ENCODE measurements at places on chromosomes 5 and 9.

DNA sequence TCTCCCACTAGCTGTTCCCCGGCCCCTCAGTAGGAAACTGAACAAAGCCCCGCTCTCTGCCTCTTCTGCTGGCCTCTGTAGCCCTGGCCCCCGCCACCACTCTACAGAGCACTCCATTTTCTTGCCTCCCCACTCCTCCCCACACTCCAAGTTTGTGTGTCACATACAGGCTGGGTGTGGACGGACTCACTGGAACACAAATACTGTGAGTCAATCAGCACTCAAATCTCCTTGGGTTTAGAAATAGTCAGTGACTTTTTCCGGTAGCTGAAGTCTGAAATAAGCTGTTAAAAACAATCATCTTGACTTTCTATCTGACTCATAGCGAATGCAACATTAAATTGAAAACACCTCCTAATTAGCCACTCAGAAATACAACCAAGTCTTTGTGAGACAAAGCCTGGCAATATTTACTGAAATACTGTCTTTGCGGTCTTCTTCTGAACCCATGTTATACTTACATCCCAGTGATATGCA is 122.5 kb downstream of the LHFPL2 start:
- DNase-seq, result no peak

DNA sequence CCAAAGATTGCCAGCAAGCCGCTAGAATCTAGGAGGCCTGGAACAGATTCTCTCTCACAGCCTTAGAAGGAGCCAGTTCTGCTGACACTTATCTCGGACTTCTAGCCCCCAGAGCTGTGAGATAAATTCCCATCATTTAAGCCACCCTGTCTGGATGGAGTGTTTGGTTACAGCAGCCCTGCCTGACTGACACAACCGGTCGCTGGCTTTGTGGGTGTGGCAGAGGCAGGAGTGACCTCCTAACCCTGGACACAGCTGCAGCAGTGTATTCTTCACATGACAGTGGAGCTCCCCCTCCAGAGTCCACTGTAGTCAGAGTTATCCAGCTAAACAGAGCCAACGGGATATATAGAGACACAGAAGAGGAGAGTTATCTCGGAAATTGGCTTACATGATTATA is 21.2 kb upstream of the IL17B start:
- DNase-seq, result no peak

GRCh38 chr9:114662081-114662989 is 4.7 kb upstream of the TEX53 start:
- DNase-seq, result no peak

DNA sequence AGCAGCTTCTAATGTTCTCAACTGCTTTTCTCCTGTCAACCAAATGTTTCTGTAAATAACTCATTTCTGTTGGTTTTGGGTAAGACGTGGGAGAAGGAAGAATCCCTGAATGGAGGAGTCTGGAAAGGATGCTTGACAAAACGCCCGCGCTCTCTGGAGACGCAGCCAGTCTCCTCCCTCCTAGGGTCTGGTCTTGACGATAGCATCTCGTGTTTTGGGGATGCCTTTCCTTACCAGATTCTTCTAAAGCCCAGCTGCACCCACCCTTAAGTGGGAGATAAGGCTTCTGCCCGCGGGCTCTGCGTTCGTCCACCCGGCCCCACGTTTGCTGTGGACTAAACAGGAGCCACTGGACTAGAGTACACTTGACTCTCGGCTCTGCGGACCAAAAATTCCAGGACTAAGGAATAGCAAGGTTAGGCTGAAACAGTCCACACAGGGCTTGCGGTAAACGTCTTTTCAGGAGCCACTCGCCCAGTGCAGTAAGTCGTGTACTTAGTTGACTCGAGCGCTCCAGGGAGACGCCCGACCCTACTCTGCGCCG is 491 bp upstream of the CTSL start:
- DNase-seq, result no peak

- DNase-seq, result no peak
Observed at GRCh38 chr9:121996783-121997182, 96.3 kb downstream of the TTLL11 start.

DNA sequence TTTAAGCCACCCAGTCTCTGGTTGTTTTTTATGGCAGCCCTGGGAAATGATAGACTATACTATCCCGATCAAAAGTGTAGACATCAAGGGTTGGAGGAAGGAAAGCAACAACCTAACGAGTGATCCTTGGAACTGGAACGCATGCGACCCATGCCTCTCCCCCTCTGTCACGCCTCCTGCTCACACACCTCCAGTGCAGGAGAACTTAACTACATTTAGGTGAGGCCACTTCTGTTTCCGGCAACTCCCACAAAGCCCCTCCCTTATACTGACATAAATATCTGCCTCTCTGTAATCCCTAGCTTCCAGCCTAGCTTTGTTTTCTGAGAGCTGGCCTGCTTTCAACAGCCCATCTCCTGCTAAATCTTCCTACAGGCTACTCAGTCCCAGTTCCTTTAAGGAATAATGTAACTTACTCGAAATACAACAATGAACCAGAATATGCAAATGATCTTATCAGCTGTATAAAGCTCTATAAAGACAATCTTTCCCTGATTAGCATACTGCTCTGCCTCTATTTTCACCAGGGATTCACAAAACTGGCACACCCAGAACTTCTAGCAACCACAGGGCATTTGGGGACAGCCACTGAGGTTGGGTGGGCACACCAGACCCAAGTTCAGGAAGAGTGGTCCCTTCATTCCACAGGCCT is 73.9 kb downstream of the GABBR2 start:
- DNase-seq, result no peak
